Fibroblast of pulmonary artery (primary cell): ENCODE measurements at places on chromosomes 1 and 21.

DNA sequence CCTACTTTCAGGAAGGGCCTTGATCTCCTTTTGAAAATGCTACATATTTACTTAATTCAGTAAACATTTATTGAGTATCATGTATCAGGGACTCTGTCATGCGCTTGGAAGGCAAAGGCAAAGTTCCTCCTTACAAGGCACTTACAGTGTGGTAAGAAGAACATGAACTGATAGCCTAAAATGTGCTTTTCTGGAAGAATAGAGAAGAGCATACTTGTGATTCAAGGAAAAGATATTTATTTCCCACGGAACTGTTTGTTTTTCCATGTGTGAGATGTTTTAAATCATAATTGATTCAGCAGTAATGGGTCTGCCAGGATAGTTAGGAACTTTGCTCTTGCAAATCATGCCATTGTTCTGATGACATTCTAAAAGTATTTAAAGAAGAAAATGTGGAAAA lies 110.1 kb upstream of the ZNHIT6 start:
- peak; percentile 7 for DNase-seq

GRCh38 chr1:217482356-217483102 lies 148.4 kb downstream of the GPATCH2 start:
- peak; percentile 80 for DNase-seq

- peak; percentile 17 for DNase-seq
Measured at GRCh38 chr1:2360588-2361364, 30.6 kb downstream of the MORN1 start.

DNA sequence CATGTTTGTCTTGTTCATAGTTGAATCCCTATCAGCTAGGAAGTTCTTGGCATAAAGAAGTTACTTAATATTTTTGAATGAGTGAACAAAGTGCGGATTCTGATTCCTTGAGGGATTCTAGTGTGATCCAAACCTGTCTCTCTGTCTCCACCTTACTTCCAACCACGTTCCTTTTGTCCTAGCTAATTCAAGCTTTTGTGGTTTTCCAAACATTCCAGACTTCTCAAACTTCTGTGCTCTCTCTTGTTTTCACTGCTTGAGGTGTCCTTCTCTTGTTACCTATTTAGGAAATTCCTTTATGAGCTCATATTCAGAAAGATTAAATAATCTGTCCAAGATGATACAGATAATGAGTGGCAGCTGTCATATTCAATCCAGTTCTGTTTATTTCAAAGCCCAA lies 353.2 kb downstream of the PTBP2 start:
- DNase-seq, result no peak

DNA sequence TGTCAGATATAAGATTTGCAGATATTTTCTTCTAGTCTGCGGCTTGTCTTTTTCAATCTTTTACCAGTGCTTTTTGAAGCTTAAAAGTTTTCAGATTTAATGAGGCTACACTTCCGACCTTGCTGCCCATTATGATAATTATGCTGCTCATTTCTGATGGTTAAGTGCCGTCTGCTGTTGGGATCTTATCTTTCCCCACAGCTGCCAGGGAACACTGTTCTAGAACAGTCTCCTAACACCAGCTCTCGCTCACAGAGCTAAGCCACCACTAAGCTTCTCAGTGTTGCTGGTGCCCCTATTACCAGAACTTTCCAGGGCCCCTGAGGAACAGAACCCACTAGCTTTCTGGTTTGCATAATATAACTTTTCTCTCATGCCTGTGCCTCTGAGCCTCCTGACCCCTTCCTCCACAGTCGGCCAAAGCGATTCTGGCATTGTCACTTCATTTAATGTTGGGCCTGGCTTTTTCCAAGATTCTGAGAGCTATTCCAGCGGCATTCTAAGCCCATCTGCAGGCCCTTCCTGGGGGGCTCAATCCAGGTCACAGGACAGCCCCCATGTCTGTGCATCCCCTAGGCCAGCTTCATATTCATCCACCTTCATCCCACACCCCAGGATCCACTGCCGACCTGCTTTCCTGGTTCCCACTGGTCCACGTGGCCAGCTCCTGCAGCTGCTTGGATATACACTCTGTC lies 237.0 kb downstream of the PTPRU start:
- DNase-seq, result no peak

DNA sequence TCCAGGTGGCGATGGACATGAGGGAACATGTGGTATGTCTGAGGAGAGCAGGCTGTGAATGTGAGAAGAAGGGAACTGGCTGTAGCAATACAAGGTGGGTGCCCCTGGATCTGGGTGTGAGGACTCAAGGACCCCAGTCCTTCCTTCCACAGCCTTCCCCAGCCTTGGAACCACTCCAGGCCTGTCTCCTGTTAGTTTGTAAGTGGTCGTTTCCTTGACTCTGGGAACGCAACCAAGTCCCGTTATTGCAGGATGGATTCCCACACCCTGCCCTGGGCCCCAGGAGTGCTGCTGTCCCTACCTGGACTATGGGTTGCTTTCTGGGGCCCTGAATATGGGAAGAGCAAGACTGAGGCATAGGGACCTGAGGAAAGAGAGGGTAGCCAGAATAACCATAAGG lies 47.2 kb upstream of the VANGL1 start:
- DNase-seq, result no peak

DNA sequence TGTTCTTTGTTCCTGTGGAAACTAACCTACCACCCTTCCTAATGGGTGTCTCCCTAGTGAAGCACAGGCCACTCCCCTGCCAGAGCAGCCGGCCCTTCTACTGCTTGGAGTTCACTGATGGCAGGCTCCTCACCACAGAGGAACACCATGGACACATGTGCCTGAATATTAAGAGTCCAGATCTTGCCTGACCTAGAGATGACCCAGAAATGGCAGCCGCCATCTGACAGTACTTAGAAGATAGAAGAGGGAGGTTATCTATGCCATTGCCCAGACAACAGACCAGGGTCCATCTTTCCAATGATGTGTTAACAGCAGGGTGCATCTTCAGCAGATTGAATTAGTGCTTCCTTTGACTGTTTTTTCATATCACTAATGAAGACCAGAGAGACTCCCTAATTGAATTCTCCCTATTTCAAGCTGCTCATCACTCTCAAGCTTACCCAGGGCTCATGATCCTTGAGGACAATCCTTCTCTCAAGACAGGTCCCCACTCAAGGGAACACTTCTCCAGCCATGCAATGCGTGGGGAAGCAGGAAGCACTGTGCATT lies 59.8 kb downstream of the PLEKHA6 start:
- DNase-seq, result no peak

GRCh38 chr21:41754479-41754891 lies 12.4 kb downstream of the RIPK4 start:
- no peak for DNase-seq

- DNase-seq, result no peak
Measured at GRCh38 chr1:90513956-90514355, 203.1 kb downstream of the BARHL2 start.

- no peak for DNase-seq
Measured at GRCh38 chr21:44838039-44838895, 20.4 kb upstream of the SUMO3 start.

- peak; percentile 10 for DNase-seq
Measured at GRCh38 chr1:226223786-226224244, 351 bp downstream of the MIXL1 start.

- DNase-seq, result no peak
Measured at GRCh38 chr1:7425771-7426170, 345.3 kb upstream of the VAMP3 start.

GRCh38 chr1:55600242-55600641 lies 385.1 kb upstream of the USP24 start:
- DNase-seq, result no peak

DNA sequence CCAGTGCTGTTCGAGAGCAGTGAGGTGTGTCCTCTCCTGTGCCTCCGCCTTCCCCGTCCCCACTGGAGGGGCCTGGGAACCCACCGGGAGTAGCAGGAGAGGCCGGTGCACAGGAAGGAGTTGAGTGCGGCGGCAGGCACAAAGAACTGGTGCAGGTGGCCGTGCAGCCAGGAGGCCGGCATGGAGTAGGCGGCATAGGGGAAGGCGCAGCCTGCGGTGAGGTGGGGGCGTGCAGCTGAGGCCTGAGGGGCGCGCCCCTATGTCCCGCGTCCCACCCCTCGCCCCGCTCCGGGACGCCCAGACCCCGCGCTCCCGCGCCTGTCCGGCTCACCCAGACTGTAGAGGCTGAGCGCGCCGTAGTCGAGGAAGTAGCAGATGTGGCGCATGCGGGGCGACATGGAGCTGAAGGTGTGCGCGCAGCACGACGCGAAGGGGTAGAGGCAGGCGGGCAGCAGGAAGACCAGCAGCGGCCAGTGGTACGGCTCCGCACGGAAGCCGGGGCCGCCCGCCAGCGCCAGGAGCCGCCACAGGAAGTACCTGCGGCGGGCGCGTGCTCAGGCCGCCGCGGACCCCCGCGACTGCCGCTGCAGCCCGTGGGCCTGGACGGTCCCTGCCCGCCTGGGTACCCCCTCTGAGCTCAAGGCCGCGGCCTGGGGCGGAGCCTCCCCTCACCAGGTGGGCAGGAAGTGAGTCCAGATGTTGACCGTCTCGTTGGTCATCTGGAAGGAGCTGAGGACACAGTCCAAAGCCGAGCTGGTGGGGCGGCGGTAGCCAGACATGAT lies 2.2 kb downstream of the PAQR6 start:
- no peak for DNase-seq

DNA sequence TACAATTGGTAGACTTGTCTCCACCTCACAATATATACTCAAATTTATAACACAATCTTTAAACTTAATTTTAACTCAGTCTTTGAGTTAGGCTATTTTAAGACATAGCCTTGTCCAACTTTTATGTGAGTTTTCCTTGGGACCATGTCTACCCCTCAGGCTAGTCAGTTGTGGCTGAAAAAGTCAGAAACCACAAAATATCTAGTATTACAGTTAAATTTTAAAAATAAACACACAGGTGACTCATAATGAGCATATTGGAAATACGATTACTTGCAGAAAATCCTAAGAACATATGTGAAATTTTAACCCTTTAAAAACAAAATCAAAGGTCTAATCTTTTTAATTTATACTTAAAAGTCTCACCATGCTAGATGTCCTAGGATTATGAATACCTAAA lies 4.8 kb upstream of the ASB17 start:
- no peak for DNase-seq

DNA sequence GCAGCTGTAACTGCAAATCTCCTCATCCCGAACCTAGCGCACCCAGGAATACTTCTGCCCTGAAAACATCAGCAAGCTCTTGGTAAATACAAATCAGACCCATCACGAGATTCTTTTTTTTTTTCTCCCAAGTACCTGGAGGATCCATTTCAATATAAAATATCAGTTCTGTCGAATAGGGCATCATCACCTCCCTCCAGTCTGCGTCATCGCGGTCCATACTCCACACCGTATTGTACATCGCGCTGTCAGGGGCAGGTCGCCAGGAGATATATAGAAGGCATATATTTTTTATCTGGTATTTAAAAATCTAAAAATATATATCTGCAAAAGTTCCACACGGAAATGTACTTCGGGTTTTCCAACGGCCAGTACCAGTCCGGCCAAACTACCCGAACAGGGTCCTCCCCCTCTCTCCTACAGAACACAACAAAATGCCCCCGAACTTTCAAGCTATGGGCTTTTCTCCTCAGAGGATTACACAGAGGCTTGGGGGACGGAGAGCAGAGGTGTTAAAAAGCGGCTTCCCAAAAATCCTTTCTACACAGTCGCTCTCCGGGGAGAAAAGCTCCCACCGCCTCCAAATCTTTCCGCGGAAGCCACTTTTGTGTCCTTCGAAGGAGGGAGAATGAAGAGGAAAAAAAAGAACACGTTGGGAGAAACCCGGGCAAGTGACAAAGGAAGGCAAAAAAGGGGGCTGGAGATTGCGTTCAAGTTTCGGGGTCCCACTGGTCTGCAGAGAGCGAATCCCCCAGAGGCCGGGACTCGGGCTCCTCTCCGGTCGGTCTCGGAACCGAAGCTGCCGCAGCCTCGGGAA lies 509 bp downstream of the PIK3R3 start:
- DNase-seq, result peak; percentile 21

DNA sequence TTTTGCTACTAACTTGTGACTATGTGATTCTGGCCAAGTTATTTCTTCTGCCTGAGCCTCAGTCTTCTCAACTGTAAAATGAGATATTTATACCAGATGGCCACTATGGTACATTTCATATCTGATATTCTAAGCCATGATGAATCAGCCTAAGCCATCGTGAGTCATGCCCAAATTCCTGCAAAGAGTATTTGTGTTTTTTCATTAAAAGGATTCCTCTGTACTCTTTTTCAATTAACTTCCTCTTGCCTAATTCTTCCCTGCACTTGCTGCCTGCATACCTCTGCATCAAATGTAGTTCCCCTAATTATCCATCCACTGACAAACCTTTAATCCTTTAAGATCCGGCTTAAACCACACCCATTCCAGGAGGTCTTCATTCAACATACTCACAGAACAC lies 575.1 kb upstream of the BEND5 start:
- DNase-seq, result no peak

DNA sequence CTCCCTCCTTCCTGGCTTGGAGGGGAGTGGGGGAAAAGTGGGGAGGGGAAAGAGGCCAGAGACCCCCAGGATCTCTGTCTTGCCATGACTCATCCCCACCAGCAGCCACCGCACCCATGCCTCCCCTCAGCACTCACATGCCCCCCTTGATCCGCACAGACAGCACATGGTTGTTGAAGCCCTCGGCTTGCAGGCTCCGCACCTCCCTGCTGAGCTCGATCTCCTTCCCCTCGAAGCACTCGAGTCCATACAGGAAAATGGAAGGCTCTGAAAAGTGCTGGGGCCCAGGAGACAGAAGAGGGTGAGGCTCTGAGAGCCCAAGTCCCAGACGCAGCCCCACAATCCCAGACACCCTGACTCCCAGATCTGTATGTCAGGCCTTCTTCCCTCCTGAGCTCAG lies 10.8 kb downstream of the CD52 start:
- DNase-seq, result no peak

- peak; percentile 21 for DNase-seq
Measured at GRCh38 chr1:221683681-221684080, 58.2 kb downstream of the DUSP10 start.

- DNase-seq, result no peak
Measured at GRCh38 chr1:178308438-178308837, 188.3 kb downstream of the CLEC20A start.

DNA sequence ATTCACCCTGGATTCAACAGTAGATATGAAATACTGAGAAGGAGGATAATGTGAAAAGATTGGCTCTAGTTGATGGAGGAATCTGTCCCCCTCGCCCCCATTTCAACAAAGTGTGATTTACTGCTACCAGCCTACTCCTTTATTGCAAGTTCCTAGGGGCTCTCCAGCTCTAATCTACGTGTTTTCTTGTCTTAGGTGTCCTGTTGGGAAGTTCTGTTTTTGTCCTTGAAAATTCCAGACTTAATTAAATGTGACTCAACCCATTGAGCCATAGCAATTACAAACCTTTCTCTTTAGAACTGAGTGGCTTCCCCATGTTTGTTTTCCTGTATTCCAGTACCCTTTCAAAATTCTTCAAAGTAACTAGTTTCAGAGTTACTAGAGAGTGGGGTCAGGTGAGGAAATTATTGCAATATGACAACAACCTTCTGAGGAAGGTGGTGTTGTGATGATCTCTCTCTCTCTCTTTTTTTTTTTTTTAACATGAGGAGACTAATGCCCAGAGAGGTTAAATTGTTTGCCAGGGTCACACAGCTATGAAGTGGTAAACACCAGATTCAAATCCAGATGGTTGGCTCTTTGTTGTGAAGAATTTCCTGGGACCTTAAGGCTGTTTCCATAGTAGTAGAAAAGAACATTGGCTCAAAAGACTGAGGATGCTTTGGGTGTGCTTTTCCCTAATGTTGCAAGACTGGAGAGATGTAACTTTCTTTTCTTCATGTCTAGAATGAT lies 3.5 kb downstream of the RGL1 start:
- no peak for DNase-seq
